CMK (cell line): ENCODE measurements at places on chromosomes 16 and 17.

DNA sequence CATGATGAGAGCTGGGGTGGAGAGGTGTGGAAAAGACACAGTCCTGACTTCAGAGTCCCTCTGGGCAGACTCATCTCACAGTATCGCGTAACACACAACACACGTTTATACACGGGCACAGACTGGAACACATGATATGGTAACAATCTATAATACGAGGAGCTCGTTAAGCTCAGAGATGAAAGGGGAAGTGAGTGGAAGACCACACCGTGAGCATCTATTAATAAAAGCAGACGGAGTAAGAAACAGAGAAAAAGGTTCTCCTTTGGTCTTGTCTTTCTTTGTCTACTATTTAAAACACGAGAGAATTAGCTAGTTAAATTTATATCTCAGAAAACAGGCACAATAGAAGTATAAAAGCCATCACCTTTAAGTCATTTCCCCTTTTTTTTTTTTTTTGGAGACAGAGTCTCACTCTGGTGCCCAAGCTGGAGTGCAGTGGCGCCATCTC is 13.5 kb downstream of the ANKRD11 start:
- no peak for DNase-seq

GRCh38 chr16:5874899-5875298 is 777.3 kb upstream of the EEF2KMT start:
- DNase-seq, result no peak

DNA sequence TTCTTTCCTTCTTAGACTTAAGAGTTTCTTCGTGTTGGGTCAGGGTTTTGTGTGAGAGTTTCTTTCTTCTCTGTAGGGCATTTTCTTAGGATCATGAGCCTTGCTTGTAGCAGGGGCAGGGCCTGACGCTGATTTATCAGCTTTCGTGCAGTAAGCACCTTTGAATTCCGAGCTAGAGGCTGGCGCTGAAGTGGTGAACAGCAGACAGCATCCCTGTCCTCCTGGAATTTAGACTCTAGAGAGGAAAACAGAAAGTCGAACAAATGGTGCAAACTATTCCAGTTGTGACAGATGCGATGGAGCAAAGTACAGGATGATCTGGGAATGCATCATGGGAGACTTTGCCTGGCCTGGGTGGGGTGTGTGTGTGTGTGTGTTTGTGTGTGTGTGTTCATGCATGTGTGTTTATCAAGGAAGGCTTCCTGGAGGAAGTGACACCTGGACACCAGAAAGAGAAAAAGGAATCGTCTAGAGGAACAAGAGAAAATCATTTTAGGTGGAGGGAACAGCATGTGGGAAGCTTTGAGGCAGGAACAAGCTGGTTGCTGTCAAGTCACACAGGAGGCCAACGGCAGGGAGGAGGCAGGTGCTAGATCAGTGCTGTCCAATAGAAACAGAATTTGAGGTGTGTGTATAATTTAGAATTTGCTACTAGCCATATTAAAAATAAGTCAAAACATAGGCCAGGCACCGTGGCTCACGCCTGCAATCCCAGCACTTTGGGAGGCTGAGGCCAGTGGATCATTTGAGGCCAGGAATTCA is 60.2 kb downstream of the WWP2 start:
- no peak for DNase-seq

DNA sequence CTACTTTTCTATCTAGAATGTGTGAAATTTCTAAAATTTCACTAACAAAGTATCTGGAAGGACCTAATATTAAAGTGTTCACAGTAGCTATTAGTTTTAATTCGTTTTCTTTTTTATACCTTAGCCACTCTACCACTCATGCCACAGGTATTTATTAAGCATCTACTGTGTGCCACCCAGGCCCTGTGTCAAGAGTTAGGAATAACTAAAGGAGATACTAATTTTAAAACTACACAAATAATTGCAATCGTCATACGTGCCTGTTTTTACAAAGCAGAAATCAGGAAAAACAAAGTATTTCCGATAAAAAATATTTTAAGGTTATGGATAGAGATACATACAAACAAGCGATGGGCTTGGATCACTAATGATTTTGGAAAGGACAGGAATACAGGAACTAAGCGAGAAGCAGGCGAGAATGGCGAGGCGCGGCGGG is 483 bp upstream of the EEF2K start:
- DNase-seq, result no peak

- no peak for DNase-seq
Observed at GRCh38 chr16:57462978-57463362, 491 bp downstream of the POLR2C start.

GRCh38 chr16:67963662-67964321 is 4.6 kb downstream of the SLC12A4 start:
- DNase-seq, result no peak

GRCh38 chr16:24129412-24129918 is 126.7 kb upstream of the CACNG3 start:
- no peak for DNase-seq

GRCh38 chr16:17358846-17359245 is 111.9 kb downstream of the XYLT1 start:
- DNase-seq, result no peak

- no peak for DNase-seq
Observed at GRCh38 chr17:82941021-82942001, 101.5 kb upstream of the ZNF750 start.

- DNase-seq, result no peak
Observed at GRCh38 chr17:72136692-72137091, 15.9 kb downstream of the SOX9 start.

GRCh38 chr17:74072340-74072739 is 131.1 kb upstream of the RPL38 start:
- no peak for DNase-seq
